ENCODE measurements at places on chromosomes 6 and 20.

DNA sequence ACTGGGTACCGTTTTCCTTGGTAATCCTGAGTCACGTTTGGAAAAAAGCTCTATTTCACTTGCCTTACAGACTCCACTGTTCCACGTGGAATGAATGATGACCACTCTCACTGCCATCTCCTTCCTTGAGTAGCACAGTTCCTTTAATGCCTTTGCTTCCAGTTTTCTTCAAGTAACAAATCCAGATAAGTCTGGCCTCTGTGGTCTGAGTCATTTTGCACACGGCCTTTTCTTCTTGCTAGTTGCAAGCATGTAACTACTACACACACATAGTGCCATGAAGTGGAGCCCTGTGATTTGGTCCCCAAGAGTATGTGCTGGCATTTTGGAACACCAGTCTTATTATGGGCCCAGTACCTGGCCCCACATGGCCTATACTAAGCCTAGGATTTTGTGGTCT is 182.8 kb downstream of the SASH1 start:
- DNase-seq, result no peak

DNA sequence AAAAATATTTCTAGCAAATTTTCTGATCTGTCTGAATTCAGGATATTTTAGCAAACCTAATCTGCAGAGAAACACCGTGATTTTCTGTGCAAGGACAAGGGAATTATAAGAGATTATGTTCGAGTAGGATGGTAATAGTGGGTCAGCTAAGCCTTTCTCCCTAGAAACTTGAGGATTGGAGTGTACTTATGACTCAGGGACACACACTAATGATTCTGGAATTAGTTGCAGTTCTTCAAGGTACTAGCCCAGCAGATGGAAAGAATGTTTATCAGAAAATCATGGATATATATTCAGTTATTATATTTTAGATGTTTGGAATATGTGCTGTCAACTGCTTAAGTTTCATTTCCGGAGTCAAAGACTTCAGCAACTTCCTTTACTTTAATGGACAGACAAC is 177.1 kb upstream of the MAP3K7 start:
- DNase-seq, result no peak

- DNase-seq, result no peak
These were observed 33.6 kb downstream of the TFAP2A start for GRCh38 chr6:10381133-10381829.

- DNase-seq, result no peak
These were observed 558 bp downstream of the LINC00237 start for GRCh38 chr20:21105429-21106170.

DNA sequence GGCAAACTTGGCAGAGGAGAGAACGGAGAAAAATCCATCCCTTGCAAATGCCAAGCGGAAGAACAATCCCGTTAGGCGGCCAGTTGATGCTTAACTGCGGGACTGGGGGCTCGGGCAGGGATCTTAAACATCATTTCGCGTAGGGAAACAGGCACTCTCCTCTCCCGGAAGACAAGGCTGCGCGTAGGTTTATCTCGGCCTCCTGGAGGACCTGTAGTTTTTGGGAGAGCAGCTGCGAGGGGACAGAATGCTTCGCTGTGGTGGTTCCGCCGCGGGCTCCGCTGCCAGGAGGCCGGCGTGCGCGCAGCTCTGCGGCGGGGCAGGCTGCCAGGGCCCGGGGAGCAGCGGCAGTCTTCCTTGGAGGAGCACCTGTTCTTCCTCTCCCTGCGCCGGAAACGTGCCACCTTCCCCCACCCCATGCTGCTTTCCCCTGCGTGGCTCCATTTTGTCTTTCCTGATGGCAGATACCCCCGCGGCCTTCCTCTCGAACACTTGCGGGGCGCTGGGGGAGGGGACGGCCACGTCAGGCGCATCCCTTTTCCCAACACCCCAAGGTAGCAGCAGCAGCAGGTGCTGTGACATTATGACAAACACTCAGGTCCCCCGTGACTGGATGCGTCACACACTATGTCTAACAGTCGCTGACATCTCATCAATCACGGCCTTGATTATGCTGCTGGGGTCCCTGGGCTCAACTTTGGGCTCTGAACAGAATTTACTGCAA is 230.7 kb upstream of the BTBD3 start:
- DNase-seq, result no peak

DNA sequence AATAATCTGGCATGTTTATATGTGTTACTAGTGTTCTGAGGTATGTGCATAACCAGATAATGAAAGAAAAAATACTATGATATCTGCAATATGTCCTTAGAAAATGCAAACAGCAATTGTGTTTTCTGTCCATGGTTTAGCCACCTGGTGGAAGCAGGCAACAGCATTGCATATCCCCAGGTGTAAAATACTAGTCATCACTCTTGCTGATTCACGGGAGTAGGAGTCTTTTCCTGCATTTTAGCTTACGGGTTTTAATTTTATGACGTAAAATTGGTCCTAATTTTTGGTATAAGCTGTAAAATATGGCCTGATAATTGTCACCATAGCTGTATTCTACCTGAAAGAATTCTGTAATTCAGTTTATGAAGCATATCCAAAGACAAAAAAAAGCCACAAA is 2.5 kb downstream of the RNF182 start:
- no peak for DNase-seq

- no peak for DNase-seq
These were observed 108.2 kb downstream of the CDH26 start for GRCh38 chr20:60066438-60066823.

DNA sequence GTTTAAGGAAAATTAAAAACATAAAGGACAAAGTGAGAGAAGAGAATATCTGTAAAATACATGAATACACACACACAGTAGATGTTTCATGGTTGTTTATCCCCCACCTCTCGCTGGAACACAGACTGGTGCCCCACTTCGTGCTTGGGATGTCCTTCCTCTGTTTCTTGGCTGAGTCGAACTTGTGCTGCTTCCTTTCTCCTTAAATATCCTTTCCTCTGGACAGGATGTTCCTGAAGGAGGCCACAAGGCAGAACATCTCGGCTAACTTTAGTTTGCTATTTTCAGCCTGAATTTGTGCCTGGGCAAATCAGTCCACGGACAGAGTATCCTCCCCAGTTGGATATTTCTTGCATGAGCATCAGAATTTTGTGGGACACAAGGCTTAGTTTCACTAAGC is 54.7 kb upstream of the ZMYND8 start:
- no peak for DNase-seq

GRCh38 chr6:43867996-43868395 is 98.0 kb downstream of the VEGFA start:
- no peak for DNase-seq

GRCh38 chr6:24403501-24403824 is 727 bp downstream of the MRS2 start:
- DNase-seq, result no peak

- DNase-seq, result no peak
These were observed 116.2 kb upstream of the PLCB4 start for GRCh38 chr20:8952721-8953120.

GRCh38 chr6:35775031-35775430 is 1.4 kb upstream of the CLPSL2 start:
- DNase-seq, result no peak

- DNase-seq, result no peak
These were observed 837.3 kb upstream of the SLC35B3 start for GRCh38 chr6:9272671-9273070.

- no peak for DNase-seq
These were observed 27.0 kb downstream of the TMEM14A start for GRCh38 chr6:52697903-52698302.

GRCh38 chr20:36835453-36836198 is 40.3 kb upstream of the TLDC2 start:
- peak; percentile 54 for DNase-seq

GRCh38 chr6:150908901-150909300 is 43.4 kb downstream of the MTHFD1L start:
- no peak for DNase-seq

DNA sequence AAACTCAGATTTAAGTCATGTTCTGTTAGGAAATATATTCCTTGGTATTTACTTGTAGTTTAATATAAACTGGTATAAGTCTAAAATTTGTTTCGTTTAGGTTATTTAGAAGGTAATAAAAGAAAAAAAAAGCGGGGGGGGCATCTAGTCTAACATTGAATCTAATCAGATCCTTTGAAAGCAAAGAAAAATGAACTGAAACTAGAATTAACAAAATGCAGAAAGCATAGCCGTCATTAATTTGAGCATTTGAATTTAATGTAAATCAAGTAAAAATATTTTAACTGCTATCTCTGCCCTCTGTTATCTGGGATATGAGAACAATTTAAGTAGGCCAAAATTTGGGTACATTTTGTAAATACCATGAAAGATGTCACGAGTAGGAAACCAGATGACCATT is 54.1 kb downstream of the SNX9 start:
- no peak for DNase-seq

DNA sequence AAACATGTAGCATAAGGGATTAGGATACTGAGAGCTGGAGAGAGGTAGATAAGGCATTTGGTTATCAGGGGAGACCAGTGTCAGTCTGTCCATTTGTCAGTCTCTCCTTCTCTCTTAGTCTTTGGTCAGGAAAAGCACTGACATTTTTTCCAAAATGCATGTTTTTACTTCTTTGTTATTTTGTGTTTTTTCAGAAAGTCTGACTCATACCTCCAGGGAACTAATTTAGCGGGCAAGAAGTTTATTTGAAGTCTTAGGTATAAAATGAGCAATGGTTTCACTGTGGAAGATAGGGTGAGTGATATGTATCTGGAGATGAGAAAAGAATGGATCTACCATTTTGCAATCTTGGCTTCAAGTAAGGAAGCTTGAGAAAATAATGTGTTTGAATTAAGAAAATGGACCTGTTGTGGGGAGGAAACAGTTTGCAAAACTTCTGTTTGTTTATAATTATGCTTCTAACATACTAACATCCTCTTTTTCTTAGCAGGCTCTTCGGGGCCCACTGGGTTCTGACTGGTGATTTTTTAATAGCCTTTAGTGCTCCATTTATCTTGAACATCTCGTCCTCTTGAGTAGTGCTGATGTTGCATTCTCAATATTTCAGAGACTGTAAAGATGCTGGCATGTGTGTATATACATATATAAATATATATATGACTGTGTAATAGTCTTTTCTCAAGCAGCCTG is 66.9 kb upstream of the FABP7 start:
- DNase-seq, result no peak

DNA sequence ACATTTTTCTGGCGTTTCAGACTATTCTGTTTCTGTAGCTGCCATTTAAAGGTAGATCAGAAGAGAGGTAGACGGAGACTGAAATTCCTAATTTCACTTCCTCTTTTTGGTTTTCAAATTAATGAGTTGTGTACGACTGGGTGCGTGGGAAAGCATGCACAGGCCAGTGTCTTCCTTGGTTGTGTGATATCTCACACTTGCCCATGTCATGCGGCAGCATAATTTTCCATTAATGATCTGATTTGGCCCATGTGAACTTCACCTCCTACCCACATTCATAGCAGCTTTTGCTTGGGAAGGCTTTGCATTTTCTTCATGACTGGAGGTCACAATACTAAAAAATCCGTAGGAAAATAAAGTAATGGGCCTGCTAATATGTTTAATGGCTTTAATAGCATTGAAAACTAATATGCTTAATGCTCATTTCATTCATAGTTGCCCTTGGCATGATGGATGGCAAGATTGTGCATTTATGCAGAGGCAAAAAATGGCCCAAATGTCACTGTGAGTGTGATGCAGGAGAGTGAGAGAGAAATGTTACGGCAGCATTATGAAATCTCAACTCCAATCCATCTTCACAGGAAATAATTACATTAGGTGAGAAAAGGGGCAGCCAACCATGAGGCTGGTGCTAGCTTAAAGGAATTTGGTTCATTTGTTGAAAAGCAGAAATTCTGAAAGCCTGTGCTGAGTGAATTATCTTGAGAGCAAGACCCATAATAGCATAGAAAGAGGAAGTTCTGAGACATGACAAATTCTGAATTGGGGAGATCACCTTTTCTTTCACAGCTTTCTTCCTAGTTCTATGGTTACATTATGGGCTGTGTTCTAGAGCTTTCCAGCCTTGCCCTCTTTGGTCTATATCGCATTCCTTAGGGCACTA is 69.0 kb upstream of the UST start:
- DNase-seq, result no peak

DNA sequence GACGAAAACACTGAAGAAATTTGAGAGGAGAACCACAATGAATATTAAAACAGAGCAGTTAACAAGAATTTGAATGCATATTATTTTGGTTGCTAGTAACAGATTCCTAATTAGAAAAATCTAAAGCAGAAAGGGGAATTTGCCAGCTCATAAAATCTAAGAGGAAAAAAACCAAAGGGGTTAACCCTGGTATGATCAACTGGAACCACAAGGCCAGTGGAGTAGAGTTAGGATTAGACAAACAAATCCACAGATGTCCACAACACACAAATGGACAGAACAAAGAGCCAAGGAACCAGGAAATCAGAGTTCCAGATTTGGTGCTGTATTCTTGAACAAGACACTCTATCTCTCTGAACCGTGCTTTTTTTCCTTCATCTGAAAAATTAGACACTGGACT is 195.0 kb downstream of the TASP1 start:
- no peak for DNase-seq

GRCh38 chr20:63125838-63126601 is 89.9 kb downstream of the YTHDF1 start:
- DNase-seq, result no peak

DNA sequence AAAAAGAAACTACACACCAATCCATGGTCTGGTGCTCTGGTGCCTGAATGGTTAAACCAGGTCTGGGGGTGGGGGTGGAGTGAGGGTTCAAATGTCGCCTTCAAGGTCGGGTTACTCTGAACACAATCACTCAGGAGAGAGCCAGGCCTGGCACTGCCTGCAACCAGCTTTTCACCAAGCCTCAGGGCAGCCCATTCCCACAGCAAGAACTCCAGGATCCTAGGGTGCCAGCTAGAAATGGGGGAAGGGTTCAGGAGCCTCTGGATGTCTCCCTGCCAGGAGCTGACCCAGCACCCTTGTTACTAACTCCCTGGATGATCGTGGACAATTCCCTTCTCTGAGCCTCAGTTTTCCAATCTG is 6.7 kb downstream of the SDC4 start:
- no peak for DNase-seq

DNA sequence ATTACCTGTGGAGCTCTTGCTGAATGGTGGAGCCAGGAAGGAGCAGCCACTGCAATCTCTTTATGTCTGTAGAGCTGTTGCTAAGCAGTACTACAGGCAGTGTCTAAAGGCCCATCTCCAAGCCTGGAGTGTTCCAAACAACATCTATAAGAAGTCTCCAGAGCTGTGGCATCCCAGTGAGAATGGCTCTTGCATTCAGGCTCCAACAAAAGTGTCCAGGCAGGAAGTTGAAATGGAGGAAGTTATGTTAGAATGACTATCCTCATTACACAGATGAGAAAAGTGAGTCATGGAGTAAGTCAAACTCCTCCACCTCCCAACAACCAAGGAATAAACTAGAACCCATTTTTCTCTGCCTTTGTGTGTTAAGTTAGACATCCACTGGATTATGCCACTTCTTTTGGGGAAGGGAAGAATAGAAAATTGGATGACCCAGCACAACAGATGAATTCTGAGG is 288.5 kb upstream of the STXBP5 start:
- no peak for DNase-seq

All from stimulated activated CD8-positive, alpha-beta memory T cell treated with anti-CD3 and anti-CD28 coated beads, Interleukin-15, amount 100 ng/mL, for 1 hour (primary cell).